ENCODE measurements at places on chromosomes 16 and 17.

GRCh38 chr17:59751955-59752413, 44.5 kb downstream of the VMP1 start:
- DNase-seq, result no peak

- DNase-seq, result no peak
Observed at GRCh38 chr16:65406933-65407332, 285.1 kb upstream of the CDH11 start.

DNA sequence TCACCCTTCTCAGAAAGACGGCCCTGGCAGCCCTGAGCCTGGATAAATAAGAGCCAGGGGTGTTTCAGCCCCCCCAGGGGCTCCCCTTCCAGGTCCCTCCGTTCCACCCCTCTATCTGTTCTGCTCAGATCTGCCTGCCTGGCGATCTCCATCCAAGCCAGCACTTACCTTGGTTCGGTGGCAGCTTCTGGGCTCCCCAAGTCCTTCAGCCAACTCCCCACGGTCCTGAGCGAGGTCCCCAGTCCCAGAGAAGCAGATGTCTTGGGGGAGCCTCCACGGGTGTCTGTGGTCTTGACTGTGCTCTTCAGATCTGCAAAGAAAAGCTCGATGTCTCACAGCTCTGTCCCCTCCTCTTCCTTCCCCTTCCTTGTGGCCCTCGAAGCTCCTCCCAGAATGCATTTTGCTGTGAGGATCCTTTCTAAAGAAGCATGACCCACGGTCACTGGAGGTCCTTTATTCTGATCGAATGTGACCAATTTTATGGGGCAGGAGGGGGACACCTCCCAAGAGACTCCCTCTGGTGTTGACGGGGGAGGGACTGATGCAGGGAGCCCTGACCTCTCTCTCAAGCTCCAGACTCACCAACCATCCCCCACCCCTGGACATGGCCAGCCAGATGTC, at the start of gene PIK3R6:
Gene PIK3R6 (minus strand): TSS at position 314 of the 621 bp plus-strand sequence. CDS start 17,880 bp downstream, outside the sequence.
- no peak for DNase-seq

- no peak for DNase-seq
Observed at GRCh38 chr16:57575468-57576277, 33.2 kb downstream of the ADGRG5 start.

GRCh38 chr16:49462362-49462988, 88.9 kb downstream of the C16orf78 start:
- DNase-seq, result no peak

GRCh38 chr16:80681436-80681835, 123.0 kb downstream of the CDYL2 start:
- DNase-seq, result no peak

- no peak for DNase-seq
Observed at GRCh38 chr16:57999971-58000705, at the start of gene ZNF319. ZNF319 (minus strand) TSS chr16:58000672; CDS start chr16:57998265, 2,407 bp downstream.

- no peak for DNase-seq
Observed at GRCh38 chr17:539766-540165, 174.9 kb downstream of the VPS53 start.

DNA sequence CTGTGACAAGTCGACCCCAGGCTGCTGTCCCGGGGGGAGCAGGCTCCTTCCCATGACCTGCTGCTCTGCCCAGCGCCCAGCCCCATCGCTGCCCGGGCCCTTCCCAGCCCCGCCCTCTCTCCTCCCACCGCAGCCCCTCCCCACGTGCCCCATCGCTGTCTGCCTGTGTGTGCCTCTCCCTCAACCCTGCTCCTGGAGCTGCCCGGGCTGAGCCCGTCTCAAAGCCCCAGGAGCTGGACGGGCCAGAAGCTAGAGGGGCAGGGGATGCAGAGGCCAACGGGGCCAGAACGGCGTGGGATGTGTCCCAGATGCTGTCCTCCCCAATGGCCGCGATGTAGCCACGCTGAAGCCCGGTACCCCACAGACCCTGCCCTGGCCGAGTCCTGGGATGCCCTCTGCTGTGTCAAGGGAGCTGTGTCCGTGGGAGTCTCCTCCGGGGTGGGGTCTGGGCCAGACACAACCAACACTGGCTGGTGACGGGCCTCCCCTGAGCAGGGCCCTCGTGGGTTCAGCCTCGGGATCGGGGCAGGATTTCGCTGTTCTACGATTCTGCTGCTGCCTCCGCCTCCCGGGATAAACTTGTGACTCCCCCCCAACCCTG, 118.2 kb upstream of the ZNF750 start:
- no peak for DNase-seq

- DNase-seq, result no peak
Observed at GRCh38 chr17:17139972-17140589, 66.1 kb downstream of the PLD6 start.
